ENCODE measurements at places on chromosomes 11 and 22.

DNA sequence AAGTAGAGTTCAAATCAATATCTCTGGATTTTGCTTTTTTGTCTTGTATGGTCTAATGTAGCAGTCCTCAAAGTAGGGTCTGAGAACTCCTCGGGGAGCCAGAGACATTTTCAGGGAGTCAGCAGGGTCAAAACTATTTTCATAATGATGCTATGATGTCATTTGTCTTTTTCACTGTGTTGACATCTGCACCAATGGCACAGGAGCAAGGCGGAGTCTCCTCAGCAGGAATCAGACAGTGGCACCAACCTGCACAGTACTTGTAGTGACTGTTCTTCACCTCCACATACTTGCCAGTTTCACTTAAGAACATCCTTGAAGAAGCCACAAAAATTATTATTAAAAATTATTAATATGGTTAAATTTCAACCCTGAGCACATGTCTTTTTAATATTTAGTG lies 14.9 kb upstream of the FXYD6 start:
- no peak for DNase-seq

GRCh38 chr11:1194977-1195681 lies 27.7 kb upstream of the MUC5B start:
- DNase-seq = no peak

DNA sequence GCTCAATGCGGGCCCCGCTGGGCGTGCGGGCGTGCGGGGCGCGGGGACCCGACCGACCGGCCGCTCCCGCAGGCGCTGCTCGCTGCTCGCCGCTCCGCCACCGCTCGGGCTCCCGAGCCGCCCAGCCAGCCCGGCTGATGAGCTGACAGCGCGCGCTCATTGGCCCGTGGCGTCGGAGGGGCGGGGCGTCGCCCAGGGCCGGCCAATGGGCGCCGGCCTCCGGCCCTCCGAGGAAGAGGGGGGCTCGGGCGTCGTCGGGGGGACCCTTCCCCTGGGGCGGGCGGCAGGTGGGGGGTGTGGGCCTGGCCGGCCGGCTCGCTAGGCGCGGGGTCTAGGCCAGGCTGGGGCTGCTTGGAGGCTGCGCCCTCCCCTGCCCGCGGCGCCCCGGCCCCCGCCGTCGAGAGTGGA lies at the start of gene SCUBE1:
Gene SCUBE1 (minus strand): TSS at position 111 of the 408 bp plus-strand sequence. CDS start 111 bp downstream, outside the sequence.
- peak; percentile 20 for DNase-seq

DNA sequence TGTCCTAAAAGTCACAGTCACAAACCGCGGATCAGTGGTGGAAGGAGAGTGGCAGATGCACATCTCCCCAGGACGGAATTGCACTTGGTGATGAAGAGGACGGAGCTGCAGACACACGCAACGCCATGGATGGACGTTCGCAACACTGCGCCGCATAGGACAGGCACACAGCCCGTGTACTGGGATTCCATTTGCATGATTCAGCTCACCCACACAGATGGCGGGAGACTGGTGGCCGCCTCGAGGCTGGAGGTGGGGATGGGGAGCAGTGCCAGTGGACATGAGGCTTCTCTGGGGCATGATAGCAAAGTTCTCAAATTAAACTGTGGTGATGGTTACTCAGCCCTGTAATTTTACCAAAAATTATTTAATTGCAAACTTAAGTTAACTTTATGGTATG lies 37.4 kb downstream of the DUSP8 start:
- DNase-seq = no peak

DNA sequence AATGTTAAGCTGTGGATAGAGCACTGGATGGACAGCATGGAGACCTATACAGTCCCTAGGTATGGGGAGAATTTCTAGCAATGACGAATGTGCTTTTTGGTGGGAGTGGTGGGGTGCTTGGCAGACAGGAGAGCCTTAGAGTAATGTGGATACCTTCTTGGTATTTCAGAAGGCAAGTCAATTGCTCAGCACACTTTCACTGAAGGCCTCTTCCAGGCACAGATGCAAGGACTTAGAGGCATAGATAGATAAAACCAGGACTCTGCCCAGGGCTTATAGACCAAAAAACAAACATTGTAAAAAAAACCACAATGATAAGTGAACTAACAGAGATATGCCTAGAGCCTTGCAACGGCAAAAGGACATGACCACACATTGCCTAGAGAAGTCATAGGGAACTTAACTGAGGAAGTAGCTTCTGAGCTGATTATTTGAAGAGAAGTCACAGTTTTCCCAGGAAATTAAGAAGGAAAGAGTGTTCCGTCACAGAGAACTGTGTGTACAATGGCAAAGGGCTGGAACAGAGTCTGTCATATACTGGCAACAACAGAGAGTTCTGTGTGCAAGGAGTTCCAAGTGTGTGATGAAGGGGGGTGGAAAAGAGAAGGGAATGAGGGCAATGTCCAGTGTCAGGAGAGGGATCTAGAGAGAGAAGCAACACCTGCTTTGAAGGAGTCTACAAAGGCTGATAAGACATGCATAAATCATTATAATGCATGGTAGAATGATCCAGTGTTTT lies 65.9 kb upstream of the PICALM start:
- no peak for DNase-seq

- peak; percentile 58 for DNase-seq
Observed at GRCh38 chr22:43230971-43231723, 44.2 kb upstream of the TTLL12 start.

DNA sequence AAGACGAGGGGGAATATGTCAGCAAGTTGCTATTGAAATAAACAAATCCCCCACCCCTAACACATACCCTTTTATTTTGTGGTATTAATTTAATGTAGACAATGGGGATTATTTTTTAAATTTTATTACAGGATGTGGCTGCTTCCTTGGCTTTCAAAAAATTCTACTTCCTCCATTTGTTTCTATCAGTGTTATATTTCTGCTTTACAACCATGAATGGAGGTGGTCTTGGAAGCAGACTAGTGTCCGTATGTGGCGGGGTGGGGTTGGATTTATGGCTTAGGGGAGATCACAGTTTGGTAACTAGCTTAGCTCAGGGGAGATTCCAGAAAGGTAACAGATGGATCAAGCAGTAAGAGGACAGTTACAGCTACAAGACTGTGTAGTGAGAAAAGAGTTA lies 39.3 kb upstream of the PICALM start:
- no peak for DNase-seq

DNA sequence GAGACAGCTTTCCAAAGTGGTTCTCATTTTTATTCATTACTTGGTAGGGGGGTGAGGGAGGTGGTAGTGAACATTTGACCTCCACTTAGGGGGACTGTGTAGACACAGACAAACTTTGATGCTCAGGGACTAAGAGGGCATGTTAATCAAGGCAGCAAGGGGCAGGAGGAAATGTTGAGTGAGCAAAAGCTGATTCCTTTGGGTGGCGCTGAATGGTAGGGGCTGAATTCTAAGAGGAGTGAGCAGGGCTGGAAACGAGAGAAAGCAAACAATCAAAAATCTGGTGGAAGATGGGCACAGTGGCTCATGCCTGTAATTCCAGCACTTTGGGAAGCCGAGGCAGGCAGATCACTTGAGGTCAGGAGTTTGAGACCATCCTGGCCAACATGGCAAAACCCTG lies 164.8 kb upstream of the BDNF start:
- DNase-seq = no peak

DNA sequence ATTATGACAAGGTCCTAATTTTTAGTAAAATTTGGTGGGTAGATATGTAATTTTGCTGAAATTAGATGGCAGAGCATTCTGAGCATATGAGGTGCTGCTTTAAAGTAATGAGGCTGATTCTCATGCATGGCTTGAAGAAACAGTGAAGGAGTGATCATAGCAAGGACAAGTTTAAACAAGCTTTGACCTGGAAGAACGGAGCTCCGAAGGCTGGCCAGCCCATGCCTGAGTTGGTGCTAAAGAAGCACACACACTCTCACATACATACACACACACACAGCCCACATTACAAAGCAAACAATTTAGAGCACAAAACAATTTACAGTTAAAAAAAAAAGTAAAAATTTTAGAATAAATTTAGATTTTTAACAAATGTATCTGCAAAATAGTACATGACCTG lies 150.7 kb downstream of the DCDC1 start:
- DNase-seq = no peak

DNA sequence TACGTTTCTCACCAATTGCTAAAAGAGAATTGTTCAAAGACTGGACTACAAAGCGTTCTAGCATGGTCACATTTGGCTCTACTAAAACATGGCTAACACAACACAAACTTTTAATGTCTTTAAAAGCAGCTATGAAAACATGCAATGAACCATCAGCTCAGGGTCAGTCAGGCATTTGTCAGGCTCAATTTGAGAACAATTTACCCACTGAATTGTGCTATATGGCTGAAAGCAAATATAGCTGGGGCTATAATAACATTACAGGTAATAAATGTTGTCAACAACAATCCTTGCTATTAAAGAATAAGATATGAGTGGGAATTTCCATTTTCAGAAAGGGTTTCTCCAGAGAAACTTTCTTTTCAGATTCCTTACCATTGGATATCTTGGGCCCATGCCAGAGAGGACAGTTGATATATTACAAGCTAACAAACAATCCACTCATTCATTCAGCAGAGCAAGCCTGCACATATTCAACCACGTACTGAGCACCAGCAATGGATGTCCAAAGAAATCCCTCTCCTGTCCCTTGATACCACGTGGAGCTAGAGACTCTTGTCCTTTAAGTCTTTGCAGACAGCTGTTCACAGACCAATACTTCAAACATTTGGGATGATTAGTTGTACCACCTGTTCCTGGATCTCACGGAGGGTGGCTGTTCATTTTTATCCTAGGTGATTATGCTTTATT lies 82.5 kb upstream of the DDI1 start:
- no peak for DNase-seq

- DNase-seq = no peak
Observed at GRCh38 chr11:27477831-27478230, 5.2 kb upstream of the LGR4 start.

GRCh38 chr22:26907366-26907765 lies 250.0 kb downstream of the MIAT start:
- no peak for DNase-seq

- DNase-seq = no peak
Observed at GRCh38 chr11:62333768-62334167, 3.5 kb upstream of the ASRGL1 start.

Data from stimulated activated CD4-positive, alpha-beta T cell treated with anti-CD3 and anti-CD28 coated beads, Interleukin-12 subunit alpha, Interleukin-12 subunit beta, amount 100 ng/mL, for 24 hours (primary cell).